ENCODE measurements at places on chromosomes 3 and 15.
A peak's percentile ranks its signal among the peaks of the same experiment; 100 is the strongest.

GRCh38 chr3:11238880-11239279 is 33.3 kb upstream of the ATG7 start:
- DNase-seq: no peak

DNA sequence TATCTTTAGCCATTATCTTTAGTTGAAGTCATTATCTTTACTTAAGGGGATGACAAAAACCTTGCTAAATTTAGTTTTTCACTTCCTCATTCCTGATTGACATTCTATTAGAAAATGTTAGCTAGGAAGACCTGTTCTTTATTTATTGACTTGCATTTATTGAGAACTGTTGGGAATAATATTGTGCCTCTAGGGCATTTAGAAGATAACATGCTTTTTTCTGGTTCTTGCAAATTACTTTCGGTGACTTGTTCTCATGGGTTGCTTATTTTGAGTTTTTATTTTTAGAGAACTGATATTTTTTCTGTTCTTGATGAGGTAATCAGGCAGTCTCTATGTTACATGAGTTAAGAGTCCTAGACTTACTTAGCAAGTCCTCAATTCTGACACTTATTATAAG is 48.3 kb upstream of the CTDSPL start:
- DNase-seq: no peak

GRCh38 chr3:194107107-194107506 is 28.8 kb upstream of the HES1 start:
- DNase-seq: no peak

DNA sequence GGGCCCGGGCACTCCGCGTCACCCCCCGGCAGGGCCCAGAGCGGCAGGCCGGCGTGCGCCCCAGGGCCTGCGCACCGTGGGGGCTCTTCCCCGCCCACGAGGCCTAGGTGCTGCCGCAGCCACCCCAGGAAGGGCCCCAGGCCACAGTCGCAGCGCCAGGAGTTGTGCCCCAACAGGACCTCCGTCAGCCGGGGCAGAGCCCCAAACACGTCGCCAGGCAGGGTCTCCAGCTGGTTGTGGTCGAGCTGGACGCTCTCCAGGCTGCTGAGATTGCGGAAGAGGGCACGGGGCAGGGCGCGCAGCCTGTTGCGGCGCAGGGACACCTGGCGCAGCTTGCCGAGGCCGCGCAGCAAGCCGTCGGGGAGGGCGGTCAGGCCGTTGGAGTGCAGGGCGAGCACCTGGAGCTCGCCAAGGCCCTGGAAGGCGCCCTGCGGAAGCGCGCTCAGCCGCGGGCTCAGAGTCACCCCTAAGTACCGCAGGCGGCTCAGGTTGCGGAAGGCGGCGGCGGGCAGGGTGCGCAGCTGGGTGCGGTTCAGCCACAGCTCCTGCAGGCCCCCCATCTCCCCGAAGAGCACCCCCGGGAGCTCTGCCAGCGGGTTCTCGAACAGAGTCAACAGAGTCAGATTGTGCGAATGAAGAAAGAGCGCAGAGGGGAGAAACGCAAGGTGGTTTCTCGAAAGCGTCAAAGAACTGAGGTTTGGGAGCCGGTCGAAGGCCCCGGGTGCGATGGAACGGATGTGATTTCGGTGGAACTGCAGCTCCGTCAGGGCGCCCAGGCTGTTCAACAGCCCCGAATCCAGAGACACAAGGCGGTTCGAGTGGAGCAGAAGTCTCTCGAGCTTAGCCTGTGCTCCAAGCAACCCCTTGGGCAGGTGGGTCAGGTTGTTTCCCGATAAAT is 2.0 kb downstream of the GP5 start:
- no peak for DNase-seq

- DNase-seq: no peak
Measured at GRCh38 chr3:23406601-23407000, 203.5 kb downstream of the UBE2E2 start.

DNA sequence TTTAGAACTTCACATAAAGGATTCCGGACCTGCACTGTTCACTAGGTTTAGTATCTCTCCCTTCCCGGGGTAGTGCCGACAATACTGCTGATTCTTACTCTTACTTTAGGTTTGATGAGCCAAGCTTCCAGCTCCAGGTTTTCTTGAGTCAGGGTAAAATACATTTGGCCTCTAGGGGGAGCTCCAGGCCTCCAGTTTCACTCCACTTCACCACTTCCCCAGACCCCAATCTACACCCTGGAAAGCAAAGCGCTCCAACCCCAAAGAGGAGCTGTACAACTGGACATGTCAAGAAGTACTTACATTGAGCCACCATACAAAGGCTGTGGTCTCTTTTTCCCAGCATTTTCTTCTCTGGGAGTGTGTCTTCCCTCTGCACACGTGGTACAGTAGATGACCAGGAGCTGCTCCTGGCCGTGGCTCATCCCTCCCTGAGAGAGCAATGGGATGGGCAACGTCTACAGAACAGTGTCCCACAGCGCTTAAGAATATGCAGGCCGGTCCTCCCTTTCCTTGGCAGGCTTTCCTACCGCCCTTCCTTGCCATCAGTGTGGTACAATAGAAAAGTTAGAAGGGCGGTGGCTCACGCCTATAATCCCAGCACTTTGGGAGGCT is 93.9 kb upstream of the CCDC80 start:
- DNase-seq: peak; percentile 51

GRCh38 chr15:35047528-35047927 is 37.6 kb downstream of the NANOGP8 start:
- DNase-seq: no peak

GRCh38 chr3:55565521-55565920 is 78.4 kb upstream of the WNT5A start:
- DNase-seq: no peak

DNA sequence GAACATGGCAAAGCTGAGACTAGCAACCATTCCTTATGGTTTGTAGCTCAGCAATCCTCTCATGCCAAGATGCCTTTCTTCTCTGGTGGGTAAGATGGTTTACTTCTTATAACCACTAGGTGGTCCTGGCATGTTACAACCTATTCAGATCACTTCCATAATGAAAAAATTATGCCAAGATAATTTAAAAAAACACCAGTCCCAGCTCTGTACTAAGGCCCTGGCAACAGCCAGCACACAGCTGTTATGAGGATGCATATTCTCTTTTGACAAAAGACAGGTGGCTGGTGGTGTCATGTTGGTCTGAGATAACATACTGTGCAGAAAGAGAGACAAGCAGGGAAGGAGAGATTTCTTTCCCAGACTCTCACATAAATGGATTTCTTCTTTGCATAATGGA is 65.7 kb upstream of the FRMD4B start:
- DNase-seq: no peak

DNA sequence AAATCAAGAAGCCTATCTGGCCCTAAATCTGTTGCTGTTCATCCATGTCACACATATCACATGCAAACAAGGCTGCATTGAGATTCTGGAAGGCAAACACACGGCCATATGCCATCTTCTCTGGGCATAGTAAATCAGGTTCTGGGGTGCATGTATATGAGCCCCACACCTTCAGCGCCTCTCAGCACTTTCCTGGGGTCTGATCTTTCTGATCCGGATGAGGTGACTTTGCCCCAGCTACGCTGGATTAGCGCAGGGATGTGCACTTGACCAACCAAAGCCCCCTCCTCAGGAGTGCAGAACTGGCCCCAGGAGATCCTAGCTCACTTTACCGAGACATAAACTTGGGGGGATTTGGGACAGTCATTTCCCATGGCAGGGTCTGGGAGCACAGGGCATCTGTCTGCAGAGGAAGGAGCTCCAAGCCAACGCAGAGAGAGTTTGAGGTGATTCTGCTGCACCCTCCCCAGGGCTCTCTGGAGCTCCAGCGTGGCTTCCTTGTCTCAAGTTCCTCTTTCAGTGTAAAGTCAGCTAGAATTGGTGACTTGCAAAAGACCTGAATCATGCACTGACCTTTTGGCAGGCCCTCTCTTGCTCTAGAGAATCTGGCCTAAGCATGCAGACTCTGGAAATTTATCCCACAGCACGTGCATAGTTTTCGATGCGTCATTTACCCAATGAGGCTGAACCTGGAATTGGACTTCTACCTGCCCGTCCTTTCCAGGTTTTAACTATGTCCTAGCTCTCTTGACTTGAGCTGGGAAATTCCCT is 63.5 kb upstream of the KLF13 start:
- DNase-seq: no peak

DNA sequence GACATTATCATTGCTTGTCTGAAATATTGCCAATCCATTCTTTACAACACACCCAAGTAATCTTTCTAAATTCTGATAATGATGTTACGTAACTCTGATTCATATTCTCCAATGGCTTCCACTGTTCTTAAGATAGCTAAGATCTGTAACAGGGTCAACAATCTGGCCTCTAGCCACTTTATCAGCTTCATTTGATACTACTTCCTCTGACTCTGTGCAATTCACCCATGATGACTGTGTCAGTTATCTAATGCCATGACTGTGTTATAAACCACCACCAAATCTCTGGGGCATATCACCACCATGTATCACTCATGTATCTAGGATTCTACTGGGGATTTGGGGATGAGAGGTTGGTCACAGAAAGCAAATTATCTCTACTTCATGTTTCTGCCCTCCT is 44.0 kb downstream of the CD200 start:
- DNase-seq: no peak

DNA sequence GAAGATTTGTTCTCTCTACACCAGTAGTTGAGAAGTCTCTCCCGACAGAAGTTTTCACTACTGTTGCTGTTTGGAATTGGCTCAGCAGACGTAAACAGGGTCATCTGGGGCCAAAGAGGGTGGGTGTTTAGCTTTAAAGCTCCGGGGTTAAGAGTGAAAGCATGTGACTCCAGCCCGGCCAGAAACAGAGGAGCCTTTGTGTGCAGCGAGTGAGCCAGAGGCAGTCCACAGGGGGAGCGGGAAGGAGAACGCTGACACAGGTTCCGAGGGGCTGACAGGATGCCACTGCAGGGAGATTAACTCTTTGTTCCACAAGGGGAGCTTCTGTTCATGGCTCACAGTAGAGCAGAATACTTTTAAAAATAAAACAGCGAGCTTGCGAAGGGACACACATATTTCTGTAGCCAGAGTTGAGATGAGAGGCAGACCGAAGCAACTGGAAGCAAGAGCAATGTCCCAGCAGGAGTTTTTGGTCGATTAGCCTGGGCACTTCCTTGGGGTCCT is 26.9 kb downstream of the BMF start:
- DNase-seq: no peak
